ENCODE measurements at places on chromosomes 16 and 17.

GRCh38 chr16:27127308-27127707 lies 60.6 kb downstream of the C16orf82 start:
- no peak for DNase-seq

- no peak for DNase-seq
Observed at GRCh38 chr16:50695017-50696000, 1.9 kb downstream of the NOD2 start.

DNA sequence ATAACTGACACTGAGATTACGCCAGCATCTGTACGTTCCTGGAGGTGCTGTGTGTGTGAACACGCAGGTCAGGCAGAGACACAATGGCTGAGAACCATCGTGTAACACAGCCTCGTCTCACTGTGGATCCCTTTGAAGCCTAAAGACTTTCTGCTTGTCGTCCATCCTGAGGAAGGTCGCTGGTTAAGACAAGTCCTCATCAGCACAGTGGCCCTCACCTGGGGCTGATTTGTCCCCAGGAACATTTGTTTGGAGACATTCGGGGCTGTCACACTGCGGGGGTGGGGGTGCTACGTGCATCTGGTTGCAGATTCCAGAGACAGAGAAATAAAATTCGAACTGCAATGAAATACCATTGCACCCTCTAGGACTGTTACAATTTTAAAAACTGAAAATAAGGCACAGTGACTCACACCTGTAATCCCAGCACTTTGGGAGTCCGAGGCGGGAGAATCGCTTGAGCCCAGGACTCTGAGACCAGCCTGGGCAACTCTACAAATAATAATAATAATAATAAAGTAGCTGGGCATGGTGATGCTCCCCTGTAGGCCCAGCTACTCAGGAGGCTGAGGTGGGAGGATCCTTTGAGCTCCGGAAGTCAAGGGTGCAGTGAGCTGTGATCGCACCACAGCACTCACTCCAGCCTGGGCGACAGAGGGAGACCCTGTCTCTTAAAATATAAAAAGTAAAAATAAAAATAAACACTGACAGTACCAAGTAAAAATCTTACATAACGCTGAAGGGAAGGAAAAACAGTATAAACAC lies 112.0 kb upstream of the METRNL start:
- DNase-seq: no peak

DNA sequence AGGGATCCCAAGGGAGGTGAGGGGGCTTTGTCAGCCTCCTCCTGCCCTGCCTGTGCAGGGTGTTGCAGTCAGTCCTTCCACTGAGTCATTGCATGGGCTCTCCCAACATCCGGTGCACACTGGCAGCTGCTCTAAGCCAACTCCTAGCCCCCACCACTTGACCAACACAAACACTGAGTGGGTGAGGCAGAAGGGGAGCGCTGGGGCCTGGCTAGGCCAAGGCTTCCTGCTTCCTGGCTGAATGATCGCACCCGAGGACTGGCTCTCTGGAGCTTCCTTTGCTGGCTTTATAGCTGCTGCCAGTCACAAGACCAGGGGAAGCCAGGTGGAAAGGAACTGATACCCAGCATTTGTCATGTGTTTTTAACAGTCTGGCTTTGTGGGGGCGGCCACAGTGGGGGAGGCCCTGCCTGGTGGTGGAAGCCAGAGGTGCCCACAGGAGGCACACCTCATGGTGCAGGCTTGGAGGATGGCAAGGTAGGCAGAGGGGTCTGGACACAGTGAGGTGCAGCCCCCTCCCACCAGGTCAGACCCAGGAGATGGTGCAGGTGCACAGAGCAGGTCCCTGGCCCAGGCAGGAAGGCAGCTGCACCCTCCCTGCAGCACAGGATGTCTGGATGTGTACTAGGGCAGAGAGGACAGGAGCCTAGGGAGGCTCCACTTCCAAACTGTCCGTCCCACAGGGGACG lies 6.8 kb downstream of the MPG start:
- no peak for DNase-seq

GRCh38 chr17:54864636-54865356 lies 35.9 kb upstream of the TOM1L1 start:
- peak; percentile 14 for DNase-seq

DNA sequence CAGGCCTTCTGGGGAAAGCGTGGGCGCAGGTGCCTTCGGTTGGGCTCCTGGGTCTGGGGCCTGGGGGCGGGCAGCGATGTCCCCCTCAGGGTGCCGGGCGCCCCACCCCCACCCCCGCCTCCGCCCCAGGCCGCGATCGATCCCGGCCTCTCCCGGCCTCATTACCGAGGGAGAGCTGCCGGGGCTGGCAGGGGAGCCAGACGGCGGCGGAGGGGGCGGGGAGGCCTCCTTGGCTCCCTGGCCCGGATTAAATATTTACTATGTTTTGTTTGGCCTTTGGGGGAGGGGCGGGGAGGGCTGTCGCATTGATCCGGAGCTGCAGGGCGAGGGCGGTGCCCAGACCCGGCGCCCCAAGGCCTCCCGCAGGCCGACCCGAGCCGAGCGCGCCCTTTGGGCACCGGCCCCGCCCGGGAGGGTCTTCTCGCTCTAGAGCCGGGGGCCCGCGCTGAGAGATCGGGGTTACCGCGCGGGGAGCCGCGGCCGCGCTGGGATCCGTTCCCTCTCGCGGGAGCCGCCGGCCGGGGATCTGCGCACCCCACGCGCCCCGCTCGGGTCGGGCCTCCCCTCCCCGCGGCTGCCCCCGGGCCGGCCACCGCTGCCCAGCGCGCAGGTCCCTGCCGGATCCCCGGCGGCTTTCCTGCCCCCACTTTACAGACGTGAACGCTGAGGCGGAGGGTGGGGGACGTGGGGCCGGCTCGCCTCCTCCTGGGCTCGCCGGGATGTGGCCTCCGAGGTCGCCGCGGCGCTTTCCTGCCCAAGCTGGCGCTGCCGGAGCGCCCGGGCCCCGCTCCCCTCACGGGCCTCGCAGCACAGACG lies 27.0 kb downstream of the RTN4RL1 start:
- DNase-seq: peak; percentile 49

DNA sequence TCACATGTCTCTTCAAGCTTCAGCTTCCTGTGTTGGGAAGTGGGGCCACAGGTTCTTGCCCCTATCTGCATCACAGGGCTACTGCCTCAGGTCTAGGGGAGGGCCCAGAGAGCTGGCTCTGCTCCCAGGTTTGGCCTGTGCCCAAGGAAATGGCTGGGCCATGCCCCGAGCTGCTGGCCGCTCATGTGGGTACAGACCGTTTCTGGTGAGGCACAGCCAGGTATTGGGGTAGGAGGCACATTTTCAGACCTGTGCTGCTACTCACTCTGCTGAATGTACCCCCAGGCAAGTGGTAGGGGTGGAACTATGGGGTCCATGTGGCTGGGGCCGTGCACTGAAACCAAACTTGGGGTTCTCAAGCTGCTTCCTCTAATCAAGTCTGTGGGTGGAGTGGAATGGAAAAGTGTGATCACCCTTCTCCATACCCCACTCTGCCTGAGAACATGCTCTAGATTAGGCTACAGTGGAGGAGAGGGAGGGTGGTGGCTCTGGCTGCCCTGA lies 4.6 kb downstream of the GAS2L2 start:
- DNase-seq: no peak

- DNase-seq: no peak
Observed at GRCh38 chr16:75616521-75617010, 6.5 kb downstream of the ADAT1 start.

DNA sequence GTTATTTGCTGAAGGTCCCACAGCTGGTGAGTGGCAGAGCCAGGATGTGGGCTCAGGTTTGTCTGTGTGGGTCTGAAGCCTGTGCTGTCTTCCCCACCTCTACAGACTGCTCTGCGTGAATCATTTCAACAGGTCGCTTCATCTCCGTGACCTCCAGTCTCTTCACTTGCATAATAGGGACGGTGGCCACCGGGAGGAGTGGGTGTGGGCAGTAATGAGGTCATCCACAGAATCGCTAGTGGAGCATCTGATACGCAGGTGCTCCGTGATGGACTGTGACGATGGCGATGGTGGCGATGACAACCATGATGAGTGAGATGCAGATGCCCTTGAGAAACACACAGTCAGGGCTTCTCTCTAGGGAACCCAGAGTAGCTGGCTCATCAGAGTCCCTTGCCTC lies 120.2 kb downstream of the RAP1GAP2 start:
- DNase-seq: no peak

- no peak for DNase-seq
Observed at GRCh38 chr17:19381741-19382444, 3.6 kb downstream of the MAPK7 start.

DNA sequence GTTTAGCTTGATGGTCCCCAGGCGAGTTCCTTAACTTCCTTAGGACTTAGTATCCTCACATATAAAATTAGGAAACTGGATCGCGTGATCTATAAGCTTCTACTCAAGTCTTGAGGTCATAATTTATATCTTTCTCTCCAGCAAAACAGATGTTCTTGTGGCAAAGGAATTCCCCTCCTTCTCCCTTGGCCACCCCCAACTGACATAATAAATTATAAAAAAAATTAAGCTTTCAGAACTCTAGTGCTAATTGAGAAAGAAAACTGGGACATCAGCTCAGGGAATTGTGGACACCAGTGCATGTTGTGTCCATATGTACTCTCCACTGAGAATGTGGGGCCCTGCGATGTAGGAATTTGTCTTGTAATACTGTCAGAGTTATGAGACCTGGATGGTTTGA lies 13.5 kb downstream of the GNAO1 start:
- no peak for DNase-seq

- DNase-seq: peak; percentile 56
Observed at GRCh38 chr16:87635541-87636049, 33.3 kb downstream of the JPH3 start.

- no peak for DNase-seq
Observed at GRCh38 chr17:17084317-17084835, 42.1 kb downstream of the MPRIP start.

GRCh38 chr17:36034127-36034526 lies 16.4 kb upstream of the CCL23 start:
- no peak for DNase-seq

GRCh38 chr17:50785946-50786570 lies 18.7 kb upstream of the ANKRD40CL start:
- no peak for DNase-seq

DNA sequence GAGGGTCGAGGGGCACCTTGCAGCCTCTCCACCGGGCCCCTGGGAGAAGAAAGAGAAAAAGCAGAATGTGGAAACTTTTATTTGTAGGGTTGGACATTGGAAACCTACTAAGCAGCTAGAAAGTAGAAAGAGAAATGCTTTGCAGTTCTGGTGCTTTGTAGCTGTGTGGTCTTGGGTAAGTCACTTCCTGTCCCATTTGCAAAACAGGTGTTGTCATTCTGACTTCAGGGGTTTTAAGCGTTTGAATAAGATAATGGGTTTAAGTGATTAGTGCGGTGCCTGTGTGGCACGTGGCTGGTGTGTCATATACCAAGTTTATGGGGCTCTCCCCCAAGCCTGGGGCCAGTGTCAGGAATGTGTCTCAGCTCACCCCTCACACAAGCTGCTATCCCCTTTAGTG lies 1.6 kb downstream of the CA4 start:
- no peak for DNase-seq

DNA sequence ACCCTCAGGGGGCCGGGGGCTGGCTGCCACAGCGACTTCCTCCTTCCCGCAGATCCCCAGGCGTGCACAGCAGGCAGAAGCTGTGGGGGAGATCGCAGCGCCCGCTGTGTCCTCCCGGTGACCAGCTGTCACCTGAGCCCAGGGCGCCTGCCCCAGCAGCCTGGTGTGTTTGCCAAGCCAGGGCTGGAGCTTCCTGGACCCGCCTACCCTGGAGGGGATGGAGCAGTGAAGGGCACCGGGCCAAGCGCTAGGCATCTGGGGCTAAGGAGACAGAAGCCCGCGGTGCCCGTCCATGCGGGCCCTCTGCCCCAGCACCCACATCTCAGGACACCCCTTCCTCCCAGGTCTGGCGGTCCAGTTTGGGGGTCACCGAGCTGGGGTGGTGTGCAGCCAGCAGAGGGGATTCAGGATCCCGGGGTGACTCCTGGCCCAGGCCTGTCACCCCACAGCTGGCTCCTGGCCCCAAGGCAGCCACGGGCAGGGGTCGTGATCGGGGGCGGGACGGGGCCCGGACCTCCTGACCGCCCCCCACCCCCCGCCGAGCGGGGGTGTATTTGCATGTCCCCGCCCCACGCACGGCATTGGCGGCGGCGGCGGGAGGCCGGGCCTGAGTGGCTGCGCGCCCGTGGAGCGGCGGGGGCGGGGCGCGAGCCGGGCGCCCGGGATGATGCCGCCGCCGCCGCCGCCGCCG lies at the start of gene RAB26:
Gene RAB26, plus strand, starts transcription at position 645 of the 691 bp plus-strand sequence. CDS start 159 bp downstream, outside the sequence.
- peak; percentile 78 for DNase-seq

GRCh38 chr16:9526791-9527190 lies 435.3 kb downstream of the HAPSTR1 start:
- DNase-seq: peak; percentile 35

GRCh38 chr16:57082664-57083063 lies 9.7 kb upstream of the CPNE2 start:
- DNase-seq: no peak
